Foreskin fibroblast (primary cell): ENCODE measurements at places on chromosomes 12 and 14.
A peak's percentile ranks its signal among the peaks of the same experiment; 100 is the strongest.

DNA sequence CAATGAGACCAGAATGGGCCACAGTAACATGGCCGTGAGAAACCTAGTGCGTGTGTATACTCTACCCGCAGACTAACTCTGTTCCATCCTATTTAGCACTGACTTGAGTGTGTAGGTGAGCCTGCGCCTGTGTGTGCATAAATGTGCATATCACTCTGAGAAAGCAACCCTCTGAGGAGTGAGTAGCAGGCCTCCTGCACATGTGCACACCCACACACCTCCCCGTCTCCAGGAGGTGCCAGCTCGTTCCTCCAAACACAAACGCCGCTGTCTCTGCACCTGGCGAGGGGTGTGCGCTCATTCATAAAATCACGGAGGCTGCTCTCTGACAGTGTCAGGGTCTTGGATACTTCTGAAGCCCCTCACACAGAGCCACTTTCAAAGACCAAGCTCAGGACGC, 138.9 kb downstream of the GCH1 start:
- no peak for DNase-seq

- no peak for DNase-seq
Measured at GRCh38 chr12:52263761-52264434, 10.5 kb upstream of the KRT86 start.

- no peak for DNase-seq
Measured at GRCh38 chr12:24975425-24975824, 26.5 kb upstream of the BCAT1 start.

- no peak for DNase-seq
Measured at GRCh38 chr12:18165889-18166288, 75.9 kb upstream of the RERGL start.

- no peak for DNase-seq
Measured at GRCh38 chr14:70618314-70618713, 17.9 kb upstream of the MED6 start.

DNA sequence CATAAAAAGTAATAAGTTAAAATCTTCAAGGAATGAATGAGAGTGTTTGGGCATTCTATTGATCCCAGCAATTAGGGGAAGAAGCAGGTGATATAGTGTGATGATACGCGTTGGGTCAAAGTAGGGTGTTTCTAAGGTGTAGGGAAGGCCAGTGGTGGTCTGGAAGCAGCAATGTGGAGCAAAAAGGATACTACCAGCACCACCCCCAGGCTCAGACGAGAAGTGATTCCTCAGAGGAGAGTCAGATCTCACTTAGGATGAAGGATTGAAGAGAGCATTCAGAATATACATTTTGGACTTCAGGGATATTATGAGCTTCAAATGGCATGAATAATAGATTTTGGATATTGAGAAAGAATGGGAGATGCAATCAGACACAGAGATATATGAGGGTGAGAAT, 497.6 kb downstream of the RMST start:
- no peak for DNase-seq

- DNase-seq = no peak
Measured at GRCh38 chr14:23494223-23494622, 24.7 kb downstream of the NGDN start.

DNA sequence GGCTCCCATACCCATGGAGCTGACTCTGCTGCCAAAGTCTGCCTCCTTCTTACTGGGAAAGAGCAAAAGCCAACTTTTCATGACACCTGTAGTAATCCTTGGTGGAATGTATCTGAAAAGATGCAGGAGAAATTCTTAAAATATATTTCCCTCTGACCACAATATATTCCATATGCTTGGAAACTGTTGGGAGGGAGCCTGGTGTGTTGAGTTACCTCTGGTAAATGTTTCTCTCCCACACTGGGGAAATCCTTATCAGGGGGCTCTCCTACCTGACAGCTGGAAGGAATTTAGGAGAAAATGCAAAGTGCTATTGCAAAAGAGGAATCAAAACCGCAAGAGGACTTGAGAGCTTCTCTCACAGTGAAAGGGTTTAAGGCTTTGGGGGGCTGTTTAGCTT, 139.4 kb downstream of the TBX5 start:
- no peak for DNase-seq

GRCh38 chr12:96886998-96887677, 19.9 kb upstream of the NEDD1 start:
- DNase-seq = no peak

- no peak for DNase-seq
Measured at GRCh38 chr14:95857275-95857674, 19.4 kb upstream of the TUNAR start.

- peak; percentile 97 for DNase-seq
Measured at GRCh38 chr12:98515287-98516110, at the start of gene TMPO. Gene TMPO (plus strand): TSS chr12:98515590. CDS start chr12:98515868, 278 bp downstream.

GRCh38 chr12:32240831-32241230, 134.2 kb downstream of the BICD1 start:
- DNase-seq = peak; percentile 52

DNA sequence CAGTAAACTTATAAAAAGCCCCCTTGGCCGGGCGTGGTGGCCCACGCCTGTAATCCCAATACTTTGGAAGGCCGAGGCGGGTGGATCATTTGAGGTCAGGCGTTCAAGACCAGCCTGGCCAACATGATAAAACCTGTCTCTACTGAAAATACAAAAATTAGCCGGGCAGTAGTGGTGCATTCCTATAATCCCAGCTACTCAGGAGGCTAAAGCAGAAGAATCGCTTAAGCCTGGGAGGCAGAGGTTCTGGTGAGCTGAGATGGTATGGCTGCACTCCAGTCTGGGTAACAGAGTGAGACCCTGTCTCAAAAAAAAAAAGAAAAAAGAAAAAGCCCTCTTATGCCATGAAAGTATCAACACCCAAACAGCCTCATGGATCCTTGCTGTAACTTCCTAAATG, 3.7 kb downstream of the PRMT5 start:
- no peak for DNase-seq

GRCh38 chr12:1611803-1612572, 17.0 kb upstream of the WNT5B start:
- peak; percentile 90 for DNase-seq

DNA sequence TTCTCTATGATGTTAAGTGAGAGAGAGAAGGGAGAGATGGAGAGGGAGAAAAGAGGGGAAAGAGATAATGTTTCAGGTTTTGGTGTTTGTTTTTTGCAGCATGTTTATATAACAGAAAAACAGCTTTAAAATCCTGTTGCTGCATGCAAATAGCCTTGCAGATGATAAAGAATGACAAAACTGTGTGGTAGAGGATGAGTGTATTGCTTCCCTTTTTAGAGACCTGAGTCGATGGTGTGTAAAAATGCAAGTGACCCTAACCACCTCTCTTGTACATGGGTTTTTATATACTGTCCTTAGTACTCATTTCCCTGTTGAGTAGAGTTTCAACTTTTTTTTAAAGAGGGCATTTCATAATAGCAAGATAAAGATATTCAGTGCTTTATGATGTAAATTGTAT, 249.1 kb downstream of the AKAP6 start:
- DNase-seq = no peak

DNA sequence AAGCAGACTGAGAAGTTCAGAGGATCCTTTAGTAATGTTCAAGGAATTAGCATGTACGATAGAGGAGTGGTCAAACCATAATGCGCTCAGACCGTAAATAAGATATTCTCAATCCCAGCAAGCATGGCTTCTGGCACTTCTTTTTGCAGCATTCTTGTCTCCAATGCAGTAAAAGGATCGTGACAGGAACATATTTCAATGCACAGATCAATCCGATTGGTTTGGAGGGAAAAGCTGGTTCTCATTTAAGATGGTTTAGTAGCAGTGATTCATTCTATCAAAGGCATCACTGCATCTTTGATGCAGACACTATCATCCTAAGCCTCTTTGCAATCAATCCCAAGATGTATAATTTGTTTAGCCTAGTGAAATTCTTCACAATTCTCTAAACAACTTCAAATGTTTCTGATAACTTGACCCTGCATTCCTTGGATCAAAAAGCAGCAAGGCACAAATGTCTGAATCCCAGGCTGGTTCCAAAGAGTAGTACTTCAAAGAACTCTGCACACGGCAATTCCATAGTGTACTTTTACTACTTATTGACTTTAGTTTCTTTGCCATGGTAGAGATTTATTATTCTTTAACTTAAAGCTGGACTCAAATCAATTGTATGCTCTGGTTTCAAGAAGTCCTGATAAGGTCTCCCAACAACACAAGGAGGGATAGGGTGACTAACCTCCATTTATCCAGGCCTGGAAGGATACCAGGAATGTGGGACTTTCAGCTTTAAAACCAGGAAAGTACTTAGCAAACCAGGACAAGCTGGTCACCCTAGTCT, 96.8 kb upstream of the MDM1 start:
- DNase-seq = peak; percentile 57

GRCh38 chr14:98099527-98099926, 1172.5 kb downstream of the BCL11B start:
- no peak for DNase-seq

GRCh38 chr14:79783041-79783440, 428.3 kb downstream of the DIO2 start:
- no peak for DNase-seq

- DNase-seq = no peak
Measured at GRCh38 chr12:104477510-104478390, 21.0 kb downstream of the CHST11 start.

DNA sequence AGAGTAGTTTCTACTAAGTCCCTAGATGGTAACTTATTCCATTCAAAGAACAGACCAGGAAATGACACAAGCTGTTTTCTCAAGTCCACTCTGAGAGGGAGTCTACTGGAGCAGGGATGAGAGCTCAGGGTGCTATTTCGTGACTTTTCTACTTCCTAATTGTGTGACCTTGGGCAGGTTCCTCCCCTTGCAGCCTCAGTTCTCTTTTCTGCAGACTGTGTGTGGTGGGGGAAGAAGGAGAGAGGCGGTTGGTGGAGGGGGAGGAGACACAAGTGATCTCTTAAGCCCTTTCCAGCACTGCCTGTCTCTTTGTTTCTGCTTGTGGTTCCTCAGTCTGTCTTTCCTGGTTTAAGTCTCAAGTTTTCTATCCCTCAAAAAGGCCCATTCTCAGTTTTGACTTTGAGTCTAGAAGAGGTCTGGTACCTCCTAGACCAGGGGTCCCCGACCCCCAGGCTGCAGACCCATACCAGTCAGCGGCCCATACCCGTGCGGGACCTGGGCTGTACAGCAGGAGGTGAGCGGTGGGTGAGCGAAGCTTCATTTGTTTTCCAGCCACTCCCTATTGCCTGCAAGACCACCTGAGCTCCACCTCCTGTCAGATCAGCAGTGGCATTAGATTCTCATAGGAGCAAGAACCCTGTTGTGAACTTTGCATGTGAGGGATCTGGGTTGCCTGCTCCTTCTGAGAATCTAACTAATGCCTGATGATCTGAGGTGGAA, 10.7 kb downstream of the FGF6 start:
- DNase-seq = no peak

DNA sequence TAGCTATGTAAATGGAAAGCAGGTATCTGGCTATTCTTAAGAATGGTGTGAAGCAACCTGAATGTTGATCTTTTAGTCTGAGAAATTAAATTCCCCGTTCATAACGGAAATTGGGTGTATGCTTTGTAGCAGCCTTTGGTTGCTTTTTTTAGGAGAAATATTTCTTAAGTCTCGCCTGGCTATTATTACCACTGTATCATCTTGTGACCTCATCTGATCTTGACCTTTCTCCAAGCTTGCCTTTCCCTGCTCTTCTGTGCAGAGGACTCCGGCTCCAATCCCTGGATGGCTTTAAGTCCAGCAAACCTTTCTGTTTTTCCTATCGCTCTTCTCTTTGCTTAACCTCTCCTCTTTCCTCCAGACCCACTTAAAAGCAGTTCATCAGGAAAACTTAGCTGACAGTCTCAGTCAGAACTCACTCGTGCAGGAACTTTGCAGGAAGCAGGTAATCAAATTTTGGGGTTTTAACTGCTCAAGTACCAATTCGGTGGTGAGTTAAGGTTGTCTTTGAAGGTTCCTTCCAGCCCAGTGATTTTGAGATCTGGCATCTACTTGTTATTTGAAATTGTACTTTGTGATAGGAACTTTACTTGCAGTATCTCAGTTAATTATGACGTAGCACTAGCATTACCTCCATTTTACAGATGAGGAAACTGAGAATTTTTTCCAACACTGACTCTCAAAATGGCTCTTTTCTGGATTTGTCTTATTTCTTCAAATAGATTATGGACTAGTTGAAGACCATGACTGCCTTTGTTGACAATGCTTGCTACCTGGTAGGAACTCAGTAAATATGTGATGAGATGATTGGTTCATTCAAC, 14.1 kb downstream of the PPFIBP1 start:
- peak; percentile 33 for DNase-seq

DNA sequence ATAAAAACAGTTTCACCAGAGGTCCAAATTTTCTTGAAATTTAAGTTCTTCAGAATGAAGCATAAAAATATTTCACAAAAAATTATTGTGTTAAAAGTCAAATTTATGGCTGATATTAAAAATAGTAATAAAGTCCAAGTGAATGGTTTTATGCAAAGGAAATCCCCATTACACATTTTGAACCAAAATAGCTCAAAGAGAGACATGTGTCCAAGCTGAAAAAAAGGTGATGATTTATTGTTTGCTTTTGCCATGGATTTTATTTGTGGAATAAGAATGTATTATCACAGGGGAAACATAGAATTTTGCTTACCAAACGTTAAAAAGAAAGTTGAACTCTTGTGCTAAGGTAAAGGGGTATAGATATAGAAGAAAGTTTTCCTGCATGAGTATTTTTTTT, 4.6 kb downstream of the FOXG1 start:
- DNase-seq = no peak

GRCh38 chr12:82174383-82174782, 183.8 kb downstream of the CCDC59 start:
- DNase-seq = no peak

DNA sequence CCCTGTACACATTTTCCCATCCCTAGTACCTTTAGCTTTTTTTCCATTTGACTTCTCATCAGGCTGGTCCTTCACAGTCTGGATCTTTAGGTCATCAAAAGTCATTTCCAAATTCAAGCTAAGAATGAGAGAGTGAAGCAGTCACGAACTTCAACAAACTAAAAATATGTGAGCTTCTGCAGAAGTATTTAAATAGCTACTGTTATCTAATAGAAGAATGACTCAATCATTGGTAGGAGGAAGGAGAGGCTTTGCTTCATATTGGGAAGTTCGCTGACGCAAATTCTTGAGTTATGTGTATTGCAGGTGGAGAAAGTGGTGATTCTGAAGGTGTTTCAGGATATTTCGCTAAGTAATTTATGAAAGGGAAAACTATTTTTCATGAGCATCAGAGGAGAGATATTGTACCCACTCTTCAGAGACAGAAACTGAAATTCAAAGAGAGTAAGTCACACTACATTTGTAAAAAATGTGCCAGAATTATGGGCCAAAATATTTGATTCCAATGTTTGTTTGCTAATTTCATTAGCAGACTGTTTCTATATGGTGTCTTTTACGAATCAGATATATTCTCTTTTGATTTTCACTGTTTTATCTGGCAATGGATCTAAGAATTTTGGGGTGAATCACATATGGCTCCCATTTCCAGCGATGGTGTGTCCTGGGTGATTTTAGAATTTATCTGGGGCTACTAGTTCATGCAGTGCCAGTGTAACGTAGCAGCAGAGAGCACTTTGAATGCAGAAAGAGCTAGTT, at the start of gene OLR1:
TSS of gene OLR1 (minus strand) at position 160 of the 756 bp plus-strand sequence. CDS start at position 105, 55 bp downstream.
- no peak for DNase-seq

DNA sequence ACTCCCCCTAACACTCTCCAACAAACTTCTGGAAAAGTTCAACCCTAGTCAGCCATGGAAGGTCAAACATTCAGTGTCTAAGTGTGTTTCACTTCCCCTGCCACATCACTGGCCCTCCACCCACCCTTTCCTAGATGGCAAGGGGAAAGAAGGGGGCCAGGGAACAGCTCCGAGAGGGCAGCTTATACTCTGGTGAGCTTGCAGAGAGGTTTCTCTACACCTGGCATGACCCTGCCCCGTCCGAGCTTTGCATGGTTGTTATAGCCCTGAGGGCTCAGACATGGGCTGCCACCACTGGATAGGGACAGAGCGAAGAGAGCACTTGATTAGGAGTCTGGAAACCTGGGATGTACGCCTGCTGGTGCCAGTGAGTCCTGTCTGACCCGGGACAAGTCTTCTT, 4.0 kb downstream of the ACVRL1 start:
- DNase-seq = no peak
